ENCODE measurements at places on chromosomes 11 and 22. TPM values are rescaled to one million over a fixed set of nuclear protein-coding genes. Genes with fewer than 3 reads are reported as not detected.

GRCh38 chr22:28937206-28938025, 54.0 kb downstream of the ZNRF3 start:
- no peak for DNase-seq

GRCh38 chr11:124791626-124792341, 8.4 kb downstream of the MSANTD2 start:
- no peak for DNase-seq

GRCh38 chr11:132856032-132856431, 676.3 kb downstream of the OPCML start:
- DNase-seq: no peak

DNA sequence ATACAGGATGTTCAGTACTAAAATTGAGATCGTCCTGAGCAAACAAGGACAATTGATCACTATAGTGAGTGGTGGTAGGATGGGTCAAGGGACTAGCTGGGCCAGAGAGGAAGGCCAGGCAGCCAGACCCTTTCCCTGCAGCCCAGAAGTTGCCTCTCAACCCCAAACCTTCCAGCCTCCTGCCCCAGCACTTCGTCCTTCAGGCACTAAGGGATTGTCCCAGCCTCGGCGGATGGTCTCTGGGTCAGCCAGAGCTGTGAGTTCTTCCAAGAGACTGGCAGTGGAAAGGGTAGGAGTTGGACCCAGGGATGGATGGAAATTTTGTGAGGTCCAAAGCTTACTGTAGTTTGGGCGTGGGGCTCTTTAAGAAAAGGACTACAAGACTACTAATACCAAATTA, 3.6 kb upstream of the LMO1 start:
- DNase-seq: no peak

DNA sequence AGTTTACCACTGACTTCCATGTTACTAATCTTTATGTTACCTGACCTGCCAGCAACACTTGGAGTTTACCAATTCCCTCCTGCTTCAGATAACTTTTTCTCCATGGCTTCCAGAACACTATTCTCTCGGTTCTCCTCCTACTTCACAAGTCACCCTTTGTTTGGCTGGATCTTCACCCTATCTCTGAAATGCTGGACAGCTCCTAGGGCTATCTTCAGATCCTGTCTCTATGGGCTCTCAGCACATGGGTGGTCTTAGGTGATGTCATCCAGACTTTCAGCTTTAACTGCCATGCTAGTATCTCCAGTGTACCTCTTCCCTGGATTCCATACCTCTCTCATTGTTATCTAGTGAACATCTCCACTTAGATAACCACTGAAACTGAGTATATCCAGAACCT, 12.2 kb upstream of the VWCE start:
- no peak for DNase-seq

DNA sequence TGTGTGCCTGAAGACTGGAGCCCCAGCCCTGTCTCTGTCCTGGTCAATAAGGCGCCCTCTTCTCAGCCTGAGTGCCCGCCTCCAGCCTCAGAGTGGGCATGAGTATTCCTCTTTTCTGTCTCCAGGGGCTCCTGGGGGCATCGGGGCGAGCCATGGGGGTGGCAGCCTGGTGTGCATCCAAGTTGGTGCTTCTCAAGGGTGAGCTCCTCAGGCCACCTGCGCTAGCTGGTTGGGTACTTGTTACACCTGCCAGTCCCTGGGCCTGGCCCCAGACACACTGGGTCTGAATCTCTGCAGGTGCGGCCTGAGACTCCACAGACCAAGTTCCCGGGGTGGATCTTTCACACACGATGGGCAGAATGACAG, 168.6 kb upstream of the B3GAT1 start:
- no peak for DNase-seq

DNA sequence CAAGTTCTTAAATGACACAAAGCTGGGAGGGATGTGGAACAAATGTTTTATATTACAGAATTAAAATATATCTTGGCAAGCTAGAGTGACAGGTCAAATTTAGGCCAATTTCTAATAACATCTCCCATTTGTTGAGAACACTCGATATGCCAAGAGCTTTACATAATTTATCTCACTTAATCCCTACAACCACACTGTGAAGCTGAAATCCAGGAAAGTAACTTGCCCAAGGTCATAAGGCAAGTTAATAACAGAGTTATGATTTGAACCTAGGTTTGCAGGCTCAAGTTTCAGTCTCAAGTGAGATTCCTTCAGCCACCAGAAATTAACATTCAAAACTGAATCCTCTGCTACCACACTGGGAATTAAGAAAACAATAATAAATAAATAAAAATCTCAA, 38.3 kb downstream of the RAB30 start:
- DNase-seq: no peak

DNA sequence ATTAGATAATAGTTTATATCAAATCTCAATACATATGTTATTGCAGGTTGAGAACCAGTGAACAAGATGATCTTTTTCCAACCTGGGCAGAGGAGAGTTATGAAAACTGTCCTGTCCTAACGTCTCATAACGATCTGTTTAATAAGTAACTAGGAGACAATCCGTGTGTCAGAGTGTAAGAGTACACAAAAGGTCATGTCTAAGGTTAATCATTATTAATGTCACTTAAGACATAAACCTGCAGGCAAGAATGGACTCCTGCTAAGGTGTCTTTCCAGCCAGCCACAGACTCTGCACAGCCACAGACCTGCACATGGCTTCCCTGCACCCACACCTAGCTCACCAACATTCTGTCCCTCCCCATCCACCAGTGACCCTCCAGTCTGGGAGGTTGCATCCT, 10.1 kb downstream of the SLC5A4 start:
- no peak for DNase-seq

DNA sequence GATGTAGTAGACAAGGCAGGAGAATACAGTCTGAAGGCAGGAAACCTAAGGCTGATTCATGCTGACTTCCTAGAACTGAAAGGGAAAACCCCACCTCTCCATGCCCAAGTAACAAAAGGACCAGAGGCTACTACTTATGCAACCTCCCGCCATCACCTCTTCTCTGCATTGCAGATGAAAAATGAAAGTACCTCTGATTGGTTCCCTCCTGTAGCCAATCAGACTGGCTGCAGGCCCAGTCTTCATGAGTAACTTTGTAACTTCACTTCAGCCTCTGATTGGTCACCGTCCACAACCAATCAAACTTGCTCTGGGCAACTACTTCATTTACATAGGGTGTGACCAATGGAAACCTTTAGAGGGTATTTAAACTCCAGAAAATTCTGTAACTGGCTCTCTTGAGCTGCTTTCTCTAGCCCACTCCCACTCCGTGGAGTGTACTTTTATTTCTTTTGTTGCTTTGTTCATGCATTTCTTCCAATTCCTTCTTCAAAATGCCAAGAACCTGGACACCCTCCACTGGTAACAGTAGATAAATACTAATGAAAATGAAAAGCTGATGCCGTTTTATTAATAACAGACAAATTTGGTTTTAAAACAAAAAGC, 5.2 kb upstream of the MAP6 start:
- no peak for DNase-seq

DNA sequence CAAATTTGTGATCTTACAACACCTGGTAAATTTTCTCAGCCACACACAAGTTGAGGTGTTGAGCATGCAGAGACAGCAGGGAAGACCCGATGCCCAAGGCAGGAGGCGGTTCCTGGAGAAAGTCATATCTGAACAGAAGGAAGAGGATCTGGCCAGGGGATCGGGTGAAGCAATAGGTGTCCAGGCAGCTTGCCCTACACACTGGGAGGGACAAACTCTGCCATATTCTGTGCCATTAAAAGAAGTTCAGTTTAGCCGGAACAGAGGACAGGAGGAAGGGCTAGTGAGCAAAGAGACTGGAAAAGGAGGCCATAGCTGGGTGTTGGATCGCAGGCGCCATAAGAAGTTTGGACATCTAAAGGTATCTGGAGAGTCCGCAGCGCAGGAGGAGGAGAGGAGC, 76.5 kb downstream of the TMPRSS5 start:
- DNase-seq: no peak

DNA sequence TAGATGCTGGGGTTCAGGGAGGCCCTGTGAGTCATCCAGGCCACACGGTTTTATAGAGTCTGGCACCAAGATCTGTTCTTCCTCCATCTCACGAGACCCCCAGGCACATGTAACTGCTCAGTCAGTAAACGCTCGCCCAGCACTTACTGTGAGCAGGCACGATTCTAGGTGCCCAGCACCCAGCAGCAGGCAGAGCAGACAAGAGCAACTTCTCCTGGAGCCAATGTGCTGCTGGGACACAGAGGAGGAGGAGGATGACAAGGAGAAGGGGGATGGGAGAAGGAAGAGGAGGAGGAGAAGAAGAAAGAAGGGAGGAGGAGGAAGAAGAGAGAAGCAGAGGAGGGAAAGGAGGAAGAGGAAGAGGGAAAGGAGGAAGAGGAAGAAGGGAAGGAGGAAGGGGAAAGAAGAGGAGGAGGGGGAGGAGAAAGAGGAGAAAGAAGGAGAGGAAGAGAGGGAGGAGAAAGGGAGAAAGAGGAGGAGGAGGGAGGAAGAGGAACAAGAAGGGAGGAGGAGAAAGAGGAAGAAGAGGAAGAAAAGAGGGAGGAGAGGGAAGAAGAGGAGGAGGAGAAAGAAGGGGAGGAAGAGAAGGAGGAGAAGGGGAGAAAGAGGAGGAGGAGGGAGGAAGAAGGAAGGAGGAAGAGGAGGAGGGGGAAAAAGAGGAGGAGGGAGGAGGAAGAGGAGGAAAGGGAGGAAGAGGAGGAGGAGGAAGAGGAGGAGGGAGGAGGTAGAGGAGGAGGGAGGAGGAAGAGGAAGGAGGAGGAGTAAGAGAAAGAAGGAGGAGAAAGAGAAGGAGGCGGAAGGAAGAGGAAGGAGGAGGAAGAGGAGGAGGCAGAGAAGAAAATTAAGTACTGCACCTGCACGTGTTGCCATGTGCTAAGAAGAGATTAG, 77.6 kb upstream of the RTL6 start:
- peak; percentile 16 for DNase-seq

GP1BB gene
- total RNA-seq: not detected

DNA sequence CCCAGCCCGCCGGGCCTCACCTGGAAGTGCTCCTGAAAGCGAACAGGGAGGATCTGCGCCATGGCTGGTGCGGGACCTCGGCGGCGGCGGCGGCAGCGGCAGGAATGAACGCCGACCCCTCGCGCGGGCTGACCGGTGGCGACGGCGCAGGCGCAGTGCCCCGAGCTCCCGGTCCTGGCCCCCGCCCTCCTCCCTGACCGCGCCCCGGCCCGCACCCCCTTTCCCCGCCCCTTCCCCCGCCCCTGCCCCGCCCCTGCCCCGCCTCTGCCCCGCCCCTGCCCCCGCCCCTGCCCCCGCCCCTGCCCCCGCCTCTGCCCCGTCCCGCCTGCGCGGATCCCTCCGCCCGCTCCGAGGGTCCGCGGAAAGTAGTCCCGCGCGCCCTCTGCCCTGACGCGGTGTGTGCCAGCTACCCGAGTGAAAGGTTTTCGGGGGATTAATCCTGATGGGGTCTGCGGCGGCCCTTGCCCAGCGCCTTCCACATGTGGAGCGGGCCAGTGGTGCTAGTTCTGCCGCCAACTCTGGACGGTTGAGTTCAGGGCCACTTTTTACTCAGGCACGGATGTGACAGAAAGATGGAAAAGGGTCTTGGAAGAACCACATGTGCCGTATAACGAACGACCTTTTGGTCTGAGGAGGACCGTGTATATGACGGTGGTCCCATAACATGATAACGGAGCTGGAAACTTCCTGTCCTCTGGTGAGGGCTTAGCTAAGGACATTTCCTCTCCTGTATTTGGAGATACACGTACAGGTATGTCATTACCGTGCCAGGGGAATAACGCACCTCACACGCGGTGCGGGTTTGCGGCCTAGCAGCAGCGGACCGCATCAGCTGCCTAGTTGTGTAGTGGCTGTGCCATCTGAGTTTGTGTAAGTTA, at the start of gene CLTCL1:
Gene CLTCL1, minus strand, starts transcription at position 140 of the 878 bp plus-strand sequence. Its CDS starts 78 bp downstream, at position 62.
- DNase-seq: peak; percentile 94

KRTAP5-10 gene
- not detected for total RNA-seq

DNA sequence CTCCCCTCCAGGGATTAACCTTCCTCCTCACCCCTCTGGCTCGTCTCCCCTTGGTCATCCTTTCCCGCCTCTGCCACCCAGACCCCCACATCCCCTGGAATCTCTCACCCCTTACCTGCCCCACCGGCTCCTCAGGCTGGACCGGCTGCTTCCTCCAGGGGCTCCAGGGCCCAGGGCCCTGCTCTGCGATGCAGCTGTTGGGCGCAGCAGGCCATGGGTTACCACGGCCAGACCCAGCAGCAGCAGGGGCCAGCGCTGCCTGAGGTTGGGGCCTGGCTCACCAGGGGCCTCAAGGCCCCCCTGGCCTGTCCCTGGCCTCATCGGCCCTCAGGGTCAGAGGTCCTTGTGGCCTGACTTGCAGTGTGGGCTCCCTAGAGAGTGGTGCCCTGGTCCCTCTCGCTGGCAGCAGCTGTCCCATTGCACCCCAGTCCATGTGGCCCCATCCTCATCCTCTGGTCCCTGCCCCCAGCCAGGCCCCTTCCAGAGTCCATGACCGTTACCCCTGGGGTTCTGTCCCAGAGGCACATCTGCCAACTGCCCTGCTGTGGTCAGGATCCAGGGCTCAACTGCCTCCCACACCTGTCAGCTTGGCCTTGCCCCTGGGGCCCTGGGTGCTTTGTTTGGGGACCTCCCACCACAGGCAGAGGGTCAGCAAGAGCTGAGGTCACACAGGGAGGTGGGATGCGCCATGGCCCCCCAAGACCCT, at the start of gene IGLL1:
Gene IGLL1, minus strand, starts transcription at position 421 of the 706 bp plus-strand sequence. Its CDS starts 100 bp downstream, at position 321.
- DNase-seq: no peak

GRCh38 chr11:32332990-32333319, 102.4 kb downstream of the WT1 start:
- DNase-seq: no peak

- no peak for DNase-seq
Observed at GRCh38 chr11:48025984-48026340, 45.6 kb downstream of the PTPRJ start.
